Dermis blood vessel endothelial cell (primary cell): ENCODE measurements at places on chromosomes 6 and 20. TPM values are rescaled to one million over a fixed set of nuclear protein-coding genes. Genes with fewer than 3 reads are reported as not detected.

BLTP3A gene
- 9.7 and 20.2 TPM in 2 replicates for total RNA-seq

TMEM170B gene
- total RNA-seq: 2.4 and 4.1 TPM in 2 replicates

SYTL3 gene
- 0.70 and 0.85 TPM in 2 replicates for total RNA-seq

ZNF831 gene
- total RNA-seq: under 0.01 and 0.09 TPM in 2 replicates

SLC22A7 gene
- not detected in 2 replicates for total RNA-seq

ECHDC1 gene
- 47.3 and 64.5 TPM in 2 replicates for total RNA-seq

TRAPPC3L gene
- total RNA-seq: 0.17 TPM in 1 of 2 replicates, not detected in the other

AVP gene
- not detected in 2 replicates for total RNA-seq

CRISP2 gene
- not detected in 2 replicates for total RNA-seq

TSPO2 gene
- not detected in 2 replicates for total RNA-seq

CD2AP gene
- total RNA-seq: 42.0 and 43.7 TPM in 2 replicates

PRSS16 gene
- 0.14 TPM in 1 of 2 replicates, not detected in the other for total RNA-seq

ZNF292 gene
- 23.8 and 31.7 TPM in 2 replicates for total RNA-seq
